ENCODE measurements at places on chromosomes 2 and 18.

DNA sequence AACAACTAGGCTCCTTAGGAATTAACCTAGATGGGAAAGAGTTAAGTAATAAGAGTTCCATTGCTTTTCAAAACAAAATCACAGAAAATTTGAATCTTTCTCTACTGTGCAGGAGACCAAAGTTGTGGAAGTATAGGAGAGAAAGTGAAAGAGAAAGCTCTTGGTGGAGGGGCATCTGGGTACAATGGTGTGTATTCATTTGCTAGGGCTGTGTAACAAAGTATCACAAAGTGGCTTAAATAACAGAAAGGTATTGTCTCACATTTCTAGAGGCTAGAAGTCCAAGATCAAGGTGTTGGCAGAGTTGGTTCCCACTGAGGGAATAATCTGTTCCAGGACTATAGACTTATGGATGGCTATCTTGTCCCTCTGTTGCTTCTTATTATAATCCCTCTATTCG, 50.5 kb upstream of the GORASP2 start:
- DNase-seq, result peak; percentile 14
- no peaks in the 10 kb centered on the region for H3K36me3 ChIP-seq
- peaks cover 4% of the 10 kb centered on the region for H3K27me3 ChIP-seq
- H3K4me1 ChIP-seq, result peaks cover 11% of the 10 kb centered on the region
- H3K4me3 ChIP-seq, result peak overlapping the region; percentile 38

- no peaks in the 10 kb centered on the region for H3K4me1 ChIP-seq
- no peak overlapping the region for H3K4me3 ChIP-seq
- peaks cover 2% of the 10 kb centered on the region for H3K27me3 ChIP-seq
- H3K36me3 ChIP-seq, result no peaks in the 10 kb centered on the region
- no peak for DNase-seq
These were observed 19.0 kb downstream of the TWSG1 start for GRCh38 chr18:9353596-9353995.

DNA sequence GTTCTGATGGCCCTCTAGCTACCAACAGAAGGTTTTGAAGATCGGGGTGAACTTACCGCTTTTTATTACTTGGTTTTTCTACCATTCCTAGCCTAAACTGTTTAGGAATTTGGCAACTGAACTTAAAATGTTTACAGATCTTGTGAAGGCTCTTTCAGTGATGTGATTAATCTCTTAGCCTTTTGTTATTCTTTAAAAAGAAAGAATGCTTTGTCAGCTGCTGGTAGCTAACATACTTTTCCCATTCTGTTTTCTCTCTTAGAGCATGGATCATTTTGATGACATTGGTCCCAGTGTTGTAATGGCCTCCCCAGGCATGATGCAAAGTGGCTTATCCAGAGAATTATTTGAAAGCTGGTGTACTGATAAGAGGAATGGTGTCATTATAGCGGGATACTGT, 18.1 kb downstream of the CPSF3 start:
- H3K4me3 ChIP-seq, result no peak overlapping the region
- no peaks in the 10 kb centered on the region for H3K27me3 ChIP-seq
- H3K36me3 ChIP-seq, result peaks cover 34% of the 10 kb centered on the region
- H3K27ac ChIP-seq, result no peak overlapping the region
- no peak for DNase-seq
- no peaks in the 10 kb centered on the region for H3K4me1 ChIP-seq

DNA sequence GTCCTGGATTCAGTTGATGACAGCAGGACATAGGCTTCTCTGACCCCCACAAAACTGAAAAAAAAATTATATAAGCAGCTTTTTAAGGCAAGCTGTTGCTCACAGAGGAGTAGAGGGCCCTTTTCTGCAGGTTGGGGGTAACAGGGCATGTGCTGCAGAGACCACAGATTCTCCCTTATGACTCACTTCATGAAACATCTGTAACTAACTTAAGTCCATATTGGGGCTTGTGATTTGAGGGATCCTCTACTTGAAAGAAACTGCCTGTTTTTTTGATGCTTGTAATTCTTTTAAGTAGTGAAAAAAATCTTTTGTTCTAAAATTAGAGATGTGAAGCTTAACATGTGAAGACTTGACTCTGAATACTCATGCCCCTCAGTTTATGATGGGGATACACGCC, 33.4 kb downstream of the XRCC5 start:
- peaks cover 12% of the 10 kb centered on the region for H3K4me1 ChIP-seq
- H3K27me3 ChIP-seq, result peaks cover 2% of the 10 kb centered on the region

- H3K27ac ChIP-seq, result no peak overlapping the region
- no peaks in the 10 kb centered on the region for H3K4me1 ChIP-seq
- DNase-seq, result no peak
- H3K4me3 ChIP-seq, result no peak overlapping the region
- no peaks in the 10 kb centered on the region for H3K27me3 ChIP-seq
These were observed 134.5 kb upstream of the CWC22 start for GRCh38 chr2:180141600-180141999.

GRCh38 chr2:20357638-20358389, 7.2 kb upstream of the PUM2 start:
- no peaks in the 10 kb centered on the region for H3K4me1 ChIP-seq
- H3K27me3 ChIP-seq, result peaks cover 4% of the 10 kb centered on the region
- no peaks in the 10 kb centered on the region for H3K36me3 ChIP-seq
- no peak overlapping the region for H3K27ac ChIP-seq
- no peak for DNase-seq
- H3K4me3 ChIP-seq, result no peak overlapping the region

DNA sequence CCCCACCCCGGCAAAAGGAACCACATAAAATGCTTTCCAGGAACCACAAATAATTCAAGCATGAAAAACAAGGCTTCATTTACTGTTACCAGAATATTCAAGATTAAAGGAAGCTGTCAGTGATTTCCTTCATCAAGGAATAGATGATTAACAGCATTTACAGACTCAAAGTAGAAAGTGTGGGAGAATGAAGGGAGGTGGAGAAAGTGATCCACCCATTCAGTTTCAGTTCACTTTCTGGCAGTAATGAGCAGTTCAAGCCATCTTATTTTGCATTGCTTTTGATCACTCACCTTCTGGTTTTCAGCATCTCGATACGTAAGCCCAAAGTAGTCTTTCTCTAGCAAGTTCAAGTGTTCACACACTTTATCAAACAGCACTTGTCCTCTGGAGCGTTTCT, 99.0 kb downstream of the EPB41L3 start:
- no peaks in the 10 kb centered on the region for H3K4me1 ChIP-seq
- H3K27me3 ChIP-seq, result peaks cover 3% of the 10 kb centered on the region
- no peak for DNase-seq
- H3K27ac ChIP-seq, result no peak overlapping the region
- H3K4me3 ChIP-seq, result no peak overlapping the region
- H3K36me3 ChIP-seq, result no peaks in the 10 kb centered on the region

- H3K27ac ChIP-seq, result peak overlapping the region; percentile 98
- DNase-seq, result no peak
- H3K4me3 ChIP-seq, result peak overlapping the region; percentile 95
- no peaks in the 10 kb centered on the region for H3K36me3 ChIP-seq
These were observed 602 bp upstream of the ADAM17 start for GRCh38 chr2:9556121-9556743.

- H3K4me3 ChIP-seq, result no peak overlapping the region
- no peak overlapping the region for H3K27ac ChIP-seq
- DNase-seq, result no peak
- no peaks in the 10 kb centered on the region for H3K36me3 ChIP-seq
These were observed 441.1 kb downstream of the PTH2R start for GRCh38 chr2:208847651-208848050.
